ENCODE measurements at places on chromosomes 16 and 17. TPM values are rescaled to one million over a fixed set of nuclear protein-coding genes. Genes with fewer than 3 reads are reported as not detected.

GRCh38 chr17:2049333-2050299, 5.3 kb upstream of the HIC1 start:
- H3K36me3 ChIP-seq: no peaks in the 10 kb centered on the region
- H3K4me3 ChIP-seq: peak overlapping the region; percentile 53
- H3K27me3 ChIP-seq: no peaks in the 10 kb centered on the region
- H3K27ac ChIP-seq: peak overlapping the region; percentile 68
- peak; percentile 89 for DNase-seq
- peaks cover 10% of the 10 kb centered on the region for H3K4me1 ChIP-seq

DNA sequence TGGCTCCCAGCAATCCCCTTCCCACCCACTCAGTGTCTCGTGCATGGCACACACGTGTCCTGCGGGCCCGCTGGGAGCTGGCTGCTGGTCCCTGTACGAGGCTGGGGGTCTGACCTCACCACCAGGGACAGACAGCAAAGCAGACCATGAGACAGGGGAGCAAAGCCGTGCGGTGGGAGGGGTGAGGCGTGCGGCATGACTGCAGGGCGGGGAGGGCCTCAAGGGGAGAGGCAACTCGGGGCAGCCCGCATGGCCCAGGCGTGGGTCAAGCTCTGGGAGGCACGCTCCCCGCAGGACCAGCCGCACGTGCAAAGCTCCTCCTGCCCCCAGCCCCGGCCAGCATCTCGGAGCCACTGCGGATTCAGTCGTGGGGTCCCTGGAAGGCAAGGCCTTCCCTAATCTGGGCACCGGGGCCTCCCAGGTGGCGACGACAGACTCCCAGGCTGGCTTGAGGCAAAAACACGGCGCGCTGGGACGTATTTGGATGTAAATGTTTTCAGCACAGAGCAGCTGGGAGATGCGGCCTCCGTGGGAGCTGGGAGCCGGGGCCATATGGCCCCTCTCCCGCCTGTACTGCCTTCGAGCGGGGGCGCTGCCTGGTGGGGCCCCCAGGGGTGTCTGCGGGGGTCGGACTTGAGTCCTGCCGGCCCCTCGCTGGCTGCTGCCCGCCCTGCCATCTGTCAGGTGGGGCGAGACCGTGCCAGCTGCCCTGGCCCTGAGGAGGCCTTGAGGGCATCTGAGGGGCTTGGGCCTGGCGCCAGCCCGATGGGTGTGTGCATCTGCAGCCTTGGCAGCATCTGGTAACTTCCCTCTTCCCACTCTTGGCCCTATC, 12.2 kb upstream of the CBFA2T3 start:
- no peak for DNase-seq
- no peak overlapping the region for H3K27ac ChIP-seq
- H3K36me3 ChIP-seq: no peaks in the 10 kb centered on the region
- H3K27me3 ChIP-seq: no peaks in the 10 kb centered on the region
- H3K4me3 ChIP-seq: no peak overlapping the region

- H3K27me3 ChIP-seq: no peaks in the 10 kb centered on the region
- H3K4me1 ChIP-seq: no peaks in the 10 kb centered on the region
- H3K27ac ChIP-seq: no peak overlapping the region
- H3K4me3 ChIP-seq: no peak overlapping the region
- DNase-seq: no peak
These were observed 70.8 kb downstream of the GOSR1 start for GRCh38 chr17:30547778-30548573.

DNA sequence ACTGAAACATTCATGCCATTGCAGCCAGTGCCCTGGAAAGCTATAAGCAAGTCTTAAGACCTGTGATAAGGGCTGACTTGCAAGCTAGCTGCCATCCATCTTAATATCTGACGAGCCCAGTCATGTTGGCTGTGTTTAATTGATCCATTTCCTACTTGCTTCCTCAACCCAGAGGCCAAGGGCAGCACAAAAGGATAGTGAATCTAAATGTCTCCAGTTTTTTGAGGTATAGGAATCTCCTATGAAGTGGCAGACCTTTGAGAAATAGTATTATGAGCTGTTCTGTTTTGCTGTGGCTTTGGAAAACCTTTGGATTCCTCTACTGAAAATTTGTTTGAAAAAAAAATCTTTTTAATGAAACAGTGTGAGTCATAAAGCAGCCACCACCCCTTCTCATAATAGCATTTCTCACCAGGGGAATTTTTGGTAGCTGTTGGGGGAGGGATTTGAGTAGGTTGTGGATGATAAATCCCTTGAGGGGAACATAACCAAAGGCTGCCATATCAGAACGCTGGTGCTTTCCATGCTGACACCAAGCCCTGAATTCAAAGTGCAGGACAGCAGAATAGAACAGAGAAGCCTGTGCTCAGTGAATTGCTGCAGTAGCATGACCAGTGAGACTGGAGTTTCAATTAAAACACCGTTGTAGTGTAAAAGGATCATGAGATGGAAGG, 12.9 kb downstream of the ZNRF1 start:
- H3K4me3 ChIP-seq: no peak overlapping the region
- H3K27ac ChIP-seq: peak overlapping the region; percentile 74
- no peaks in the 10 kb centered on the region for H3K36me3 ChIP-seq
- no peaks in the 10 kb centered on the region for H3K27me3 ChIP-seq

DNA sequence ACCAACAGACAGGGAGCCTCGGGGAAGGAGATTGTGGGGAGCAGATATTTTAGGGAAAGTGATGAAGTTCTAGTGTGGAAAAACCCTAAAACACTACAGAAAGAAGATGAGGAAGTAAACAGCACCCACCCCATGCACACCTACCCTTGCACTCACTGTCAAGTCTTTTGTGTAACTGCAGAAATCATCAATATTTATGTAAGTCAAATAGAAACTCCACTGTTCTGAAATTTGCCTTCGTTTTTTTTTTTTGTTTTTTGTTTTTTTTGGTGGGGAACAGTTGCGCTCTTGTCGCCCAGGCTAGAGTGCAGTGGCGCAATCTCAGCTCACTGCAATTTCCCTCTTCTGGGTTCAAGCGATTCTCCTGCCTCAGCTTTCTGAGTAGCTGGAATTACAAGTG, 273.4 kb downstream of the CPPED1 start:
- H3K27ac ChIP-seq: no peak overlapping the region
- H3K36me3 ChIP-seq: no peaks in the 10 kb centered on the region
- no peaks in the 10 kb centered on the region for H3K27me3 ChIP-seq

- no peak overlapping the region for H3K4me3 ChIP-seq
- H3K4me1 ChIP-seq: peaks cover 10% of the 10 kb centered on the region
- peak overlapping the region; percentile 63 for H3K27ac ChIP-seq
- H3K27me3 ChIP-seq: no peaks in the 10 kb centered on the region
- no peaks in the 10 kb centered on the region for H3K36me3 ChIP-seq
- DNase-seq: no peak
These were observed 5.5 kb downstream of the IGSF6 start for GRCh38 chr16:21646721-21647561.

GRCh38 chr17:58920773-58921172, 165.1 kb downstream of the PPM1E start:
- DNase-seq: no peak
- no peaks in the 10 kb centered on the region for H3K4me1 ChIP-seq
- no peak overlapping the region for H3K27ac ChIP-seq
- H3K4me3 ChIP-seq: no peak overlapping the region
- no peaks in the 10 kb centered on the region for H3K36me3 ChIP-seq
- no peaks in the 10 kb centered on the region for H3K27me3 ChIP-seq

DNA sequence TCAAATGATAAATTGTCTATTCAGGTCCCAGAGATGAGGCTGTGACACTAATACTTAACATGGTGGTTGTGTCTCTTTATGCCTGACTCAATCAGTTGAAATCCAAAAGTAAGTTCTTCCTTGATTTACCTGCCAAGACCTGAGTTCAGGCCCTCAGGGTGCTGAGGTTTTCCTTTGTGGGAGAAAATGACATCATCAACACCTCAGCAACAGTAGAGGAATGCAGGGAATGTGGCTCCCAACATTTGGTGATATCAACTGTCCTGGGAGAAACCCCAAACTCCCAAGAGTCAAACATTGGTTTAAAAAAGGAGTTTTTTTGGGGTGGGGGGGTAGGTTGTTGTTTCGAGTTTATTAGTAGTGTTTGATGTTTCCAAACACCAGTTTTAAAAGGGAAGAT, 14.7 kb downstream of the RNF43 start:
- no peaks in the 10 kb centered on the region for H3K4me1 ChIP-seq
- no peaks in the 10 kb centered on the region for H3K27me3 ChIP-seq
- H3K4me3 ChIP-seq: no peak overlapping the region
- DNase-seq: no peak
- no peak overlapping the region for H3K27ac ChIP-seq

- no peak for DNase-seq
- no peak overlapping the region for H3K4me3 ChIP-seq
- H3K36me3 ChIP-seq: no peaks in the 10 kb centered on the region
- H3K4me1 ChIP-seq: no peaks in the 10 kb centered on the region
- no peaks in the 10 kb centered on the region for H3K27me3 ChIP-seq
- H3K27ac ChIP-seq: no peak overlapping the region
These were observed 32.1 kb downstream of the CDK5RAP3 start for GRCh38 chr17:48002916-48003416.

GRCh38 chr17:15884731-15885130, 60.2 kb upstream of the ADORA2B start:
- no peaks in the 10 kb centered on the region for H3K36me3 ChIP-seq
- no peak for DNase-seq
- H3K4me1 ChIP-seq: no peaks in the 10 kb centered on the region
- no peak overlapping the region for H3K4me3 ChIP-seq
- no peaks in the 10 kb centered on the region for H3K27me3 ChIP-seq

DNA sequence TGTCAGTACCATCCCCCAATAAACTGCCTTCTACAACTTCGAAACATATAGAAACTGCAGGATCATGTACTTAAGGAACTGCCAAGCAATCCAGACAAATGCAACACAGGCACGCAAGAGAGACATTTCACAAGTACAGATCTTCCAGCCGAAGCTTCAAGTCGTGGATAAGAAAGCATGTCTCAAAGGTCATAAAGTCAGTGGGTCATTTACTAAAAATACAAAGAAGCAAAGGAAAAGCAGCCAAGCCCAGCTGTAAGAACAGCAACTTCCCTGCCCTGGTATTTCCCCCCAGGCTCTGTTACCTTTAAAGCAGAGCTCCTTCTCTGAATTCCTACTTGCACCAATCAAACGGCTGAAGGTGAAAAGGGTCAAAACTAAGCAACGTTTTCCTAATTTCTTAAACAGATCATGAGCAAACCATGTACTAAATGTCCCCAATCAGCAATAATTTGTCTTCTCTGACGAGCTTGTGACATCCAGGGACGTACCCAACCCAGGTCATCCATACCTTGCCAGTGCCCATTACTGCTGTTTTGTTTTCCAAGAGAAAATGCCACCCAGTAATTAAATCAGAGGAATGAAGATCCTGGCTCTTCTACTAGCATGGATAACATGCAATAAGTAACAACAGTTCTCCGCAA, 1.7 kb downstream of the AKTIP start:
- DNase-seq: no peak
- no peaks in the 10 kb centered on the region for H3K36me3 ChIP-seq
- H3K27me3 ChIP-seq: no peaks in the 10 kb centered on the region

- no peaks in the 10 kb centered on the region for H3K4me1 ChIP-seq
- no peak for DNase-seq
- no peak overlapping the region for H3K27ac ChIP-seq
- no peak overlapping the region for H3K4me3 ChIP-seq
- H3K36me3 ChIP-seq: no peaks in the 10 kb centered on the region
These were observed 270.1 kb upstream of the TBX2 start for GRCh38 chr17:61129267-61130254.

DNA sequence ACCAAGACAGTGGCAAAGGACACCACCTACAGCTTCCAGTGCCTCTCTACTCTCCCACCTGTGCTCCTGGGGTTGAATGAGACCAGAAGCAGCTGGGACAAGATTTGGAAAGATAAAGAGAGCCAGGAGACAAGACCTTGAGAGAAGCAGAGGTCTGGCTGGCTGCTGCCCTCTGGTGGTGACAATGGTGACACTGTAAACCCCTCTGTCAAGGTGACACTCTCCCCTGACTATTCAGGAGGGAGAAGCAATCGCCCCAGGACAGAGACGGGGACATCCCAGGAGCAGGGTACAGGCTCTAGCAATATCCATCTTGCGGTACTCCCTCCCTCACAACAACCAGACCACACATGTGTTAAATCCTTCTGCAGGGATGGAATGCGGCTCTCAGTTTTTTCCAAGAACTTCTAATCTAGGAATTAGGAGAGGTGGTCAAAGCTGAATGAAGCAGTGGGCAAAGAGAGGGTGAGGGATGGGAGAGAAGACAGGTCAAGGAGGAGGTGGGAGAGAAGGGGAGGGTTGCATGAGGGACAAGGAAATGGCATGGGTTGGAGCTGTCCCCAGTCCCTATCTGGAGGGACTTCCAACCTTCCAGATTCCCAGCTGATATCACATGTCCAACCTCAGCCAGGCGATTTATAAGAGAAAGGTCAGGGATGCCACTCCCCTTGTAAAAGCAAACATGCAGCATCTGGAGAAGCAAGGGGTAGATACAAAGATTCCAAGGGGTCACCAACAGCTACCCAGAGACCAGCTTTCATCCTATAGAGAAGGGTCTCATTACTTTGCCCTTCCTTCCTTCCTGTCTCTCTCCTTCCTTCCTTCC, 2.9 kb downstream of the PHOSPHO1 start:
- H3K4me1 ChIP-seq: peaks cover 3% of the 10 kb centered on the region
- peak; percentile 51 for DNase-seq
- H3K27ac ChIP-seq: no peak overlapping the region
- peaks cover 2% of the 10 kb centered on the region for H3K27me3 ChIP-seq
- no peaks in the 10 kb centered on the region for H3K36me3 ChIP-seq

- H3K27ac ChIP-seq: no peak overlapping the region
- H3K27me3 ChIP-seq: no peaks in the 10 kb centered on the region
- no peak for DNase-seq
- H3K36me3 ChIP-seq: no peaks in the 10 kb centered on the region
- H3K4me1 ChIP-seq: no peaks in the 10 kb centered on the region
- no peak overlapping the region for H3K4me3 ChIP-seq
These were observed 334.1 kb downstream of the CDH13 start for GRCh38 chr16:82960918-82961317.

Gene GINS2
- 1.6 TPM for total RNA-seq

Gene HBA2
- total RNA-seq: 4.5 TPM

Gene SCN4A
- 0.34 TPM for total RNA-seq

Gene SLC16A6
- total RNA-seq: 0.46 TPM
